Left ventricle myocardium inferior (tissue), 1 donor: ENCODE measurements at places on chromosomes 3 and 15. TPM values are rescaled to one million over a fixed set of nuclear protein-coding genes. Genes with fewer than 3 reads are reported as not detected.

DNA sequence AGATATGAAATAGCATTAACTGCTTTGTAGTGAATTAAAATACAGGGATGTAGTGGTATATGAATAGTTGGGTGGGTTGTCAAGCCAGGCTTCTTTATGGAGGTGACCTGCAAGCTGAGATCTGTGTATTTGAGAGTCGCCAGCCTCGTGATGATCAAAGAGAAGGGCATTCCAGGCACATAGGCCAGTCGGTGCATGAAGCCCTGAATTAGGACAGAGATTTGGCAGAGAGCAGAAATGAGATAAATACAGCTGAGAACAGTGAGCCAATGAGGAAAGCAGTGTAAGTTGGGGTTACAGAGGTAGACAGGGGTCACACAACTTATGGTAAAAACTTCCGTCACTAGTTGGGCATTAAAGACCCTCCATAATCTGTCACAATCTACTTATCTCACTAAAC lies 641.9 kb downstream of the OTOL1 start:
- DNase-seq: peak; percentile 23

GRCh38 chr3:136078421-136079364 lies 113.2 kb downstream of the PPP2R3A start:
- no peak for DNase-seq

- DNase-seq: no peak
Measured at GRCh38 chr3:142968319-142969025, 5.0 kb upstream of the PAQR9 start.

DNA sequence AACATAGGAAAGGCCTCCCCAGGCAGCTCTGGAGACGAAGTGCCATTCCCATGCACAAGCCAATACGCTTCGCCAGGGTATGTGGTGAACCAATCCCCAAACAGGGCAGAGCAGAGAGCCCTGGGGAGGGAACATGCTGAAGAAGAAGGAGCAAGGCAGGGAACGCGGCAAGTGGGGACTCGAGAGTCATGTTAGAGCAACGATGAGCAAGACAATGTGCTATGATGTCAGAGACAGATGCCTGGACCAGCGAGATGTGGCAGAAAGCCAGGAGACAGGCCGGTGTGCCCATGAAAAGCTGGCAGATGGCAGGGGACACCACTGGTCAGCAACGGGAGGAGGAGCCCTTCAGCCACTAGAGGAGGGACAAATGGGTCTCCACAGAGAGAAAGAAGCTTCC lies 39.6 kb downstream of the NIPA2 start:
- DNase-seq: no peak

DNA sequence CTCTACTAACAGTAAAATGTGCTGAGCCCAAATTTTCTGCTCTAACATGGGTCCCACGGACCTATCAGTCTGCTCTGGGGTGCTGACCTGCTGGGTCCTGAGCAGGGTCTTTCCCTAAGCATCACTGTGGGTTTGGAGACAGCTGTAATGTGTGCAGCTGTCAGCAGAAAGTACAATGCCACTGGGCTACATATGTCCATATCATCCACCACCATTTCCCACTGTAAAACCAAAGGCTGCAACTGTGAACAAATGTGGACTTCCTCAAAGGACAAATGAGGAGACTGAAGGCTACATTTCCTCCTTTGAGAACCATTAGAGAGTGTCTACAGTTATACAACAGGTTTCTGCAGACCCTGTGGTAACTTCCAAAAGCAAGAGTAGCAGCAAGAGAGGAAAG lies 33.8 kb upstream of the IP6K2 start:
- no peak for DNase-seq

GRCh38 chr15:77738441-77739302 lies 106.0 kb upstream of the LINGO1 start:
- no peak for DNase-seq

RHCG gene
- 0.22 TPM for total RNA-seq

EIF5A2 gene
- 10.2 TPM for total RNA-seq
